ENCODE measurements at places on chromosomes 11 and 22.

DNA sequence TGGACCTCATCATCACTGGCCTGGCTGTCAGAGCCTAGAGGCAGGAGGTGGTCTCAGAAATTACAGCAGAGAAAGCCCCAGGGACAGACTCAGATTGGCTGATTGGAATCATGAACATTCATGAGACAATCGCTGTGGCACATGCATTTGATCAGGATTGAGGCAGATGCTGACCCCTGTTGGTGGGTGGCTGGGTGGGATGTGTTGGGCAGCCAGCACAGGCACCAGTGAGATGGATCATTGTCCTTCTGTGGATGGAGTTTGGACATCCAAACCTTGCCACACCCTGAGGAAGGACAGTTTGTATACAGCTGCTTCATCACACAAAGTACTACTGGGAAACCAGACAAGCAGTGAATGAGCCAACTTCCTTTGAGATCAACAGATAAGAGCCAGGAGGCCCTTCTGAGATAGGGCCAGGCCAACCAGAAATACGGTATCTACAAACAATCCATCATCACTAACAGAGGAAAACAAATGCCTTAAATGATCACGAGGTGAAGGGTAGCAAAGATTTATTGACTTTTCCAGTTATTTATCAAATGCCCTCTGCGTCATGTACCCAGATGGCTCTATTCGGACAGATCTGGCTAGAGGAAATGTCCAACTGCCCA, 17.3 kb downstream of the COMMD9 start:
- DNase-seq, result no peak

GRCh38 chr11:47523490-47524225, 29.3 kb downstream of the CELF1 start:
- peak; percentile 77 for DNase-seq

GRCh38 chr11:114956566-114956965, 278.2 kb downstream of the NXPE2 start:
- no peak for DNase-seq

- peak; percentile 36 for DNase-seq
These were observed 2.0 kb downstream of the CLCF1 start for GRCh38 chr11:67371189-67371910.

- DNase-seq, result peak; percentile 16
These were observed 242.2 kb upstream of the DDI1 start for GRCh38 chr11:103794262-103794661.

GRCh38 chr11:15288863-15289262, 174.1 kb downstream of the INSC start:
- DNase-seq, result no peak

- DNase-seq, result no peak
These were observed 5.8 kb downstream of the UBASH3B start for GRCh38 chr11:122661182-122661945.

DNA sequence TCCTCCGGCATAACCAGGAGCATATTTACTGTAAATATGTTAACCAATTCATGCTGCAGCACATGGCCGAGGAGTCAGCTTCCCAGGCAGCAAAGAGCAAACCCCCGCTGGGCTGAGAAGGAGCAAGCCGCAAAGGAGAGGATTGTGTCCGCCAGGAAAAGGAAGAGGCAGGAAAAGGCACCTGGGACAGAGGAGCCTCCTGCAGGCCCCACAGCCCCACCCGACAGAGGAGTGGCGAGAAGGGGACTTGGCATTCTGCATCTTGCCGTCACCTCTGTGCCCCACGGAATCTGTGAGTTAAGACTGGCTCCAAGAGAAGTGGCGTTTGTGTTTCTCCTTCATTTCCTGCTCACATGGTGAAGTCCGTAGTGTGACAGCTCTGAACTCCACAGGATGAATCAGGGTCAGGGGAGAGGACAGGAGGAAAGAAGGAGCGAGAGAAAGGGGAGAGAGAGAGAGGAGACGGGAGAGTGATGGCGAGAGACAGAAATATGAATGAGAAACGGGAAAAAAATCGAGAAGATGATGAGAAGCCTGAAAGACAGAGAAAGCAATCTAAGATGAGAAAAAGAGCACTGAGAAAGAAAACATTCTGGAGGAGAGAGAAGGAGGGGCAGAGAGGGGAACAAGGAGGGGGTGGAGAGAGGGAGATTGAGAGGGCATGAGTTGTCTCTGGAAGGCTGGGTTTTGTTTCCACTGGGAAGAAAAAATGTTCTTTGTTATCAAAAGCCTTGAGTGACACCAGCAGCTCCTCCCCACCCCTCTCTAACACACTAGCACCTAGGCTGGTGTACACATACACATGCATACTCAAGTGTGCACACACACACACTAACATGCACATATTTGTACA, 489.6 kb downstream of the MN1 start:
- DNase-seq, result no peak

DNA sequence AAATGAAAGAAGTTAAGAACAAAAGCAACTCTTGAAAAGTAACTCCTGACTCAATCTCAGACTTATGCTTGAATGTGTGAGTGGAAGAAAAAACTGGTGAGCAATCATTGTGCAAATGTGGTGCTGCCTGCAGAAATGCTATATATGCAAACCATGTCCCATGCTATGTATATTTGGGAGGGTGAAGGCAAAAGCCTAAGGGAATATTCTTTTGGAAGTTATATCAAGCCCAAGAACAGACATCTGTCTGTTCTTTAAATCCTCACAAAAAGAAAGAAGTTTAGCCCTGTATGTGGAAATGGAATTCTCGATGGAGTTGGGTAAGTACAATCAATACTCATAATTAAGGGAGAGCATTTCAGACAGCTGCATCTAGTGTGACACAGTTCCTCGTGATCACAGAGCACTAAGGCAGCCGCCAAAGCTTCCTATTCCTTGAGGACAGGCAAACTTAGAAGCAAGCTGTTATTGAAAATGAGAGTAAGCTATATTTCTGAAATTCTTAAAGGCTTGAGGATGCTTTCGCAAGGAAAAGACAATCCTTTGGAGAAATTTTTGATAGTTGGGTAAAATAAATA, 406.5 kb upstream of the CHORDC1 start:
- DNase-seq, result no peak

DNA sequence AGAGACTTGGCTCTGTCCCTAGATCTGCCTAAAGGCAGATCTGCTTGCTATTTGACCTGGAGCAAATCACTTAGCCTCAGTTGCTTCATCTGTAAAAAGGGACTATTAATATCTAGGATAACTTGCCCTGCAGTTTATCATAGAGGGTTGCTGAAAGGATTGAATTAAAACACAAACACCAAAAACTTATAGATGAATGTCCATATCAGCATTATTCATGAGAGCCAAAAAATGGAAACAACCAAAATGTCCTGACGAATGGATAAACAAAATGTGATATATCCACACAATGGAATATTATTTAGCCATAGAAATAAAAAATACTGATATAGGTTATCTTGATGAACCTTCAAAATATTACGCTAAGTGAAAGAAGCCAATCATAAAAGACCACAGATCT, 67.2 kb downstream of the USP35 start:
- no peak for DNase-seq

DNA sequence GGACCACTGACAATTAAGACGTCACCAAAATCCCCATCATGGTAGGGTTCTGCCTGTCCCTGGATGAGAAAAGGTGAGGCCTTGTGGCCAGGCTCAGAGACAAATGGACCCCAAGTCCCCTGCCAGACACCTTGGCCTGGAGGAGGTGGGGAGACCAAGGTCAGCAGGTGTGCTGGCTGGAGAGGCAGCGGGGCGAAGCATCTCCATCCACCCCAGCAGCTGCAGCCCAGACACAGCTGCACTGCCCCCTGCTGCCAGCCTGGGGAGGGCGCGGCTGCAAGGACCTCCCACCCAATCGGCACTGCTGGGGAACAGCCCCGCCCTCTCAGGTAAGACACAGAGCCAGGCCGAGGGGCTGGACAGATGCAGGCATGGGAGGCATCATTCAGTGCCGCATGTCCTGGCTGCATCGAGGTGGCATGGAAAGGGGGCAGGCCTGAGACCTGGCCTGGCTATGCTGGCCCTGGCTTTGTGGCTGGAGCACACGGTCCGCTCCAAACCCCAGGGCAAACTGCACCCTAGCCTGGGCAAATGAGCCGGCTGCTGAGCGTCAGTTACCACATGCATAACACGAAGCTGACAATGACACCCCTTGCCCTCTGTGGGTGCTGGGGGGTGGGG, 12.2 kb upstream of the MFNG start:
- peak; percentile 50 for DNase-seq

DNA sequence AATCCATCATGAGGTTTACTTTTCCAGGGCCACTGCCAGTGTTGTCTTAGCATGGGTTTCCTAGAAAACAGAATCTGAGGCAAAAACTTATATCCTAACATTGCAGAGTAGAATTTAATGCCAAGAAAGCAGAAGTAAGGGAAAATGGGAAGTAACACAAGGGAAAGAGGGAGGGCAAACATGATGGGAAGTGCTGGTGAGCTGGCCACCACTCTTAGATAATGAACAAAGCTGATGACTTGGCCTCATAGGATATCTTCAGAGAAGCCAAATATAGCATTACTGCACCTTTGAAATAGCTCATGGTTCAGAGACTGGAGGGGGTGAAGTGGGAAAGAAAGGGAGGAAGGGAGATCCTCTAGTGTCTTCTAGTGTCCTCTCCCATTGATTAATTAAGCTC, 24.8 kb upstream of the CALCB start:
- peak; percentile 26 for DNase-seq

- DNase-seq, result no peak
These were observed 136.5 kb downstream of the ATG16L2 start for GRCh38 chr11:72950685-72951084.

GRCh38 chr11:69705351-69705811, 1.6 kb upstream of the FGF19 start:
- no peak for DNase-seq

- DNase-seq, result no peak
These were observed 32.1 kb downstream of the IGSF9B start for GRCh38 chr11:133924661-133925060.

- DNase-seq, result no peak
These were observed 64.2 kb downstream of the SLC36A4 start for GRCh38 chr11:93133488-93134109.

- DNase-seq, result no peak
These were observed 110.4 kb downstream of the RRAS2 start for GRCh38 chr11:14248580-14248981.

DNA sequence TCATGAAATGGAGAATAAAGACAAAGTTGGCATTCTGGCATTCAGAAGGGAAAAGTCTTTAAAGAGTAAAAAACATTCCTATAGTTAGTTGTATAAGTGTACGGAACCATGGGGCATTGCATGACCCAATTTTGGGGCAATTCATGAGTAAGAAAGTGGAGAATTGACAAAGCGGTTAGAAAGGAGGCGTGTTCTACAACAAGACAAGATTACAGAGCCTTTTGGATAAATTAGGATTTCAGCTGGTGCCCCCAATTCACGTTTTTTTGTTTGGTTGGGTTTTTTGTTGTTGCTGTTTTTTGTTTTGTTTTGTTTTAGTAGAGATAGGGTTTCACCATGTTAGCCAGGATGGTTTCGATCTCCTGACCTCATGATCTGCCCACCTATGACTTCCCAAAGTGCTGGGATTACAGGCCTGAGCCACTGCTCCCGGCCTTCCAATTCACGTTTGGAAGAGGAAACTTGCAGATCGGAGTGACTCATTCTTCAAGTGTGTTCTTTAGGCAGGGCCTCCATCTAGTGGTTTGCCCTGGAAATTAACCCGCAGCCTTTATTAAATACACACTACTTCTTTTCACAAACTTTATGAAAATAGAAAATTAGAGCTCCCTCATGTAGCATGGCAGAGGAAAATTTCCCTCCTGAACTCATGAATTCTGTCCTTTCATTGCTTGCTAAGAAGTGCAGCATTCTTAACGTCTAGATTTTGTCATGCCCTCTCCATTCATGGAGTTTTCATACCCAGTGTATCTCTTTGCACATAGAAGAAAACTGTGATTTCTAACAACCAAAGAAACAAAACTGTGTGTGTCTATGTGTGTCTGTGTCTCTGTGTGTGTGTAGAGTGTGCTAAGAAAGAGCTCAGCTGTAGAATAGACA, 118.1 kb downstream of the BBOX1 start:
- peak; percentile 78 for DNase-seq

- no peak for DNase-seq
These were observed 312.4 kb upstream of the PITPNB start for GRCh38 chr22:28231441-28231840.

DNA sequence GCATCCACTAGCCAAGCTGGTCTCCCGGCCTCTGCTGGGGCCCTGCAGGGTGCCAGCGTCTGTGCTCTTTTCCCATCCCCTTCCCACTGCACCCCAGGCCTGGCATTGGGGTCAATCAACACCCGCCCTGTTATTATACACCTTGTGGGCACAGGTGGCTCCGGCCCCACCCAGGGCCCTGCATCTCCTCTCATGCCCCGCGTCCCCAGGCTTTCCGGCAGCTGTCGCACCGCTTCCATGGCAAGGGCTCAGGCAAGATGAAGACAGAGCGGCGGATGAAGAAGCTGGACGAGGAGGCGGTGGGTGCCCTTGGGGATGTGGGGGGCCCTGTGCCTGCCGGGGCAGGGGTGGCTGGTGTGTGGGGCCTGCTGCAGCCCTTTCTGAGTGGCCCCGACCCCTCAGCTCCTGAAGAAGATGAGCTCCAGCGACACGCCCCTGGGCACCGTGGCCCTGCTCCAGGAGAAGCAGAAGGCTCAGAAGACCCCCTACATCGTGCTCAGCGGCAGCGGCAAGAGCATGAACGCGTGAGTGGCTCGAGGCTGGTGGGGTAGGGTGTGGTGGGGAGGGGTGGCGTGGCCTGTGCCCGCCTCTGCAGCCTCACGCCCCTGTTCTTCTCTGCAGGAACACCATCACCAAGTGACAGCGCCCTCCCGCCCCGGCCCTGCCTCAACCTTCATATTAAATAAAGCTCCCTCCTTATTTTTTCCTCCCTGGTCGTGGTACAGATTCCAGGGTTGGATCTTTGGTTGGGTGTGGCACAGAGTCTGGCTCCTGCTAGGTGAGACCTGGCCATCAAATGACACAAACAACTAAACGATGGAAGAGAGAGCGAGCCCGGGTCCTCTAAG, 17.1 kb downstream of the SART1 start:
- no peak for DNase-seq

DNA sequence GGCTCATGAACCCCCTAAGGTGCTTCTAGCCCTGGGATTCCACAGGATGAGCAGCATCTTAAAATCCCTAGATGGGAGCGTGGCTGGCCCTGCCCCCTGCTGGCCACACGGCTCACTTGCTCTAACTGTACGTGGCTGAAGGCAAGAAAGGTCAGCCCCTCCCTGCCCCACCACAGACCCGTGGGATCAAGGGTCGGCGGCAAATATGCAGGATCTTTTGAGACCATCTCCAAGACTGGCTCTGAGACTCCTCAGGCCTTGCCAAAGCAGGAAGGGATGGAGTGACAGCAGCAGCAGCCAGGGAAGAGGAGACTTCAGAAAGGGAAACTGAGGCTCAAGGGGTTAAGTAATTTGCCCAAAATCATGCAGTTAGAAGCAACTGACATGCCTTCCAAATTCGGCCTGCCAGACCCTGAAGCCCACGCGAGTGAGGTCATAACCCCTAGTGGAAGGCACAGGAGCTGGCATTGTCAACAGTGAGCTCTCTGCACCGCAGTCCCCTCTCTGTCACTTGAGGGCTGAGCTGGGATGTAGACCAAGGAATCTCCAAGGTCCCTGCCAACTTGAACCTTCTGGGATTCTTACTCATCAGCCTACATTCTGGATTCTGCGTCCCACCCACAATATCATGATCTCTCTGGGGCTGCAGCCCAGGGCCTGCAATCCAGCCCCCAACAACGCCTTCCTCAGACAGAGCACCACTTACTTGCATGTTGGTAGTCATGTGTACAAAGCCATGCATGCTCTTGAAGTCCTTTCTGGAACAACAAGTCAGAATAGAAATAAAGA, 31.4 kb downstream of the CREB3L1 start:
- peak; percentile 81 for DNase-seq

- DNase-seq, result peak; percentile 61
These were observed 36.5 kb downstream of the TENM4 start for GRCh38 chr11:79404325-79404724.

- DNase-seq, result no peak
These were observed 4.5 kb downstream of the ADAMTS15 start for GRCh38 chr11:130452940-130453339.
